ENCODE measurements at places on chromosomes 7 and 10. TPM values are rescaled to one million over a fixed set of nuclear protein-coding genes. Genes with fewer than 3 reads are reported as not detected.

The LRRTM3 gene
- total RNA-seq = not detected

The GRM3 gene
- not detected for total RNA-seq

The CTAGE4 gene
- total RNA-seq = 0.17 TPM

The FZD8 gene
- 0.77 TPM for total RNA-seq

The TDRD1 gene
- total RNA-seq = not detected

The PIK3CG gene
- total RNA-seq = not detected

The ZNF365 gene
- 5.8 TPM for total RNA-seq

The KEL gene
- not detected for total RNA-seq

The FANK1 gene
- 2.6 TPM for total RNA-seq

The CCDC172 gene
- total RNA-seq = not detected

The RARRES2 gene
- total RNA-seq = 174 TPM

The STRIP2 gene
- total RNA-seq = 10.9 TPM

The SDK1 gene
- 8.6 TPM for total RNA-seq

The GJD4 gene
- total RNA-seq = 0.17 TPM

The SGCE gene
- 93.2 TPM for total RNA-seq

All from fibroblast of lung (primary cell).